B cell (primary cell): ENCODE measurements at places on chromosomes 6 and 20. TPM values are rescaled to one million over a fixed set of nuclear protein-coding genes. Genes with fewer than 3 reads are reported as not detected.

GRCh38 chr6:21750575-21750974, 157.0 kb downstream of the SOX4 start:
- no peaks in the 10 kb centered on the region for H3K4me1 ChIP-seq
- H3K27ac ChIP-seq = no peak overlapping the region
- DNase-seq = no peak

GRCh38 chr6:11044712-11045167, 635 bp upstream of the ELOVL2 start:
- no peak for DNase-seq
- no peaks in the 10 kb centered on the region for H3K36me3 ChIP-seq
- peaks cover 13% of the 10 kb centered on the region for H3K4me1 ChIP-seq
- no peak overlapping the region for H3K27ac ChIP-seq
- H3K4me3 ChIP-seq = peak overlapping the region; percentile 19

- DNase-seq = no peak
- no peak overlapping the region for H3K27ac ChIP-seq
- H3K27me3 ChIP-seq = no peaks in the 10 kb centered on the region
- no peaks in the 10 kb centered on the region for H3K4me1 ChIP-seq
Observed at GRCh38 chr6:20056350-20056992, 155.8 kb downstream of the MBOAT1 start.

Gene ZNF343
- polyA plus RNA-seq = 11.6 and 12.3 TPM in 2 replicates
